ENCODE measurements at places on chromosomes 1 and 21.
A peak's percentile ranks its signal among the peaks of the same experiment; 100 is the strongest.

DNA sequence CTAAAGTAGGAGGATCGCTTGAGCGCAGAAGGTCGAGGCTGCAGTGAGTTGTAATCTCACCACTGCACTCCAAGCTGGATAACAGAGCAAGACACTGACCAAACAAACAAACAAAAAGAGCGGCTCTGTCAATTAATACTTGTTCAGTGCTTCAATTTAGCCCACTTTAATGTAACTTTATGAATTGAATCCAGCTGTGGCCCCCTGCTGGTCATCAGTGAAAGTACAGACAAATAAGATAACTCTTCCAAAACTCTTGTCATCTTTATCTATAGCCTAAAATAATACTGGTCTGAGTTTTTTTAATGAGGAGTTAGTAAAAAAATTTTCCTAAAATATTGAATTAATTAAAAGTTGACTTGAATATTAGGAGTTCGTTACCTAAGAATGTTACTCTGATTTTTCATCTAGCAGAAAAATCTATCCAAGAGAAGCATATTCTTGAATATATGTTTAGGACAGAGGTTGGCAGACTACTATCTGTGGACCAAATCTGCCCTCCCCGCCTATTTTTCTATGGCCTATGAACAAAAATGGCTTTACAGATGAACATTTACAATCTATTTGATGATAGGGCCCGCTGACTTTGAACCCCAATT is 26.1 kb downstream of the ATP5PF start:
- DNase-seq, result peak; percentile 60

DNA sequence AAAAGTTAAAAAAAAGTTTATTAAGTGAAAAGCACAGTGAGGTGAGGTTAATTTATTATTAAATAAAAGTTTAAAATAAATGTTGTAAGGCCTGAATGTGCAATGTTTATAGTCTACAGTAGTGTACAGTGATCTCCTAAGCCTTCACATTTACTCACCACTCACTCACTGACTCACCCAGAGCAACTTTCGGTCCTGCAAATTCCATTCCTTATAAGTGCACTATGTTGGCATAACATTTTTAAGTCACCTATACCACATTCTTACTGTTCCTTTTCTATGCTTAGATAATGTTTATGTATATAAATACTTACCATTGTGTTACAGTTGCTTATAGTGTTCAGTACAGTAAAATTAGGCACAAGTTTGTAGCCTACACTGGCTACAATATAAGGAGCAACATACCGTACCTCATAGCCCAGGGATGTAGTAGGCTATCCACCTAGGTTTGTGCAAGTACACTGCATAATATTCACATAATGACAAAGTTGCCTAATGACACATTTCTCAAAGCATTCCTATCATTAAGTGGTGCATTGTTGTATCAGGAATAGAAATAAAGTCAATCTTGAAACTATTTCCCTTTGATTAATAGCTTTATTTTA is 426.5 kb upstream of the BRINP3 start:
- peak; percentile 77 for DNase-seq

DNA sequence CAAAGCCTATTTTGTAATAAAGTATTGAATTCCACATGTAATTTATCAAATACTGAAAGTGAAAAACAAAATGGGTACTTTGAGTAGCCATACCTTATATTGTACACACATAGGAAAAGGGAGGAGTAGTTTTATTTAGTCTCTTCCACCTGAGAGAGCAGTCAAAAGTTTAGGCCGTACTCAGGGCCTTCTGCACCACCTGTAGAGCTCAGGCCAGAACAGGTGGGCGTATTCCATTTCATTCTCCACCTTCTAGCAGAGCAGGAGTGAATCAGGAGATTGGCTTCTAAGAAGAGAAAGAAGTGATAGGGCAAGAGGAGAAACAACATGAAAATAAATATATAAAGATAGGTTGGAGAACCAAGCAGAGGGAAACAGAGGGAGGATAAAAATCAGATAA is 44.0 kb downstream of the TRAF5 start:
- peak; percentile 8 for DNase-seq

DNA sequence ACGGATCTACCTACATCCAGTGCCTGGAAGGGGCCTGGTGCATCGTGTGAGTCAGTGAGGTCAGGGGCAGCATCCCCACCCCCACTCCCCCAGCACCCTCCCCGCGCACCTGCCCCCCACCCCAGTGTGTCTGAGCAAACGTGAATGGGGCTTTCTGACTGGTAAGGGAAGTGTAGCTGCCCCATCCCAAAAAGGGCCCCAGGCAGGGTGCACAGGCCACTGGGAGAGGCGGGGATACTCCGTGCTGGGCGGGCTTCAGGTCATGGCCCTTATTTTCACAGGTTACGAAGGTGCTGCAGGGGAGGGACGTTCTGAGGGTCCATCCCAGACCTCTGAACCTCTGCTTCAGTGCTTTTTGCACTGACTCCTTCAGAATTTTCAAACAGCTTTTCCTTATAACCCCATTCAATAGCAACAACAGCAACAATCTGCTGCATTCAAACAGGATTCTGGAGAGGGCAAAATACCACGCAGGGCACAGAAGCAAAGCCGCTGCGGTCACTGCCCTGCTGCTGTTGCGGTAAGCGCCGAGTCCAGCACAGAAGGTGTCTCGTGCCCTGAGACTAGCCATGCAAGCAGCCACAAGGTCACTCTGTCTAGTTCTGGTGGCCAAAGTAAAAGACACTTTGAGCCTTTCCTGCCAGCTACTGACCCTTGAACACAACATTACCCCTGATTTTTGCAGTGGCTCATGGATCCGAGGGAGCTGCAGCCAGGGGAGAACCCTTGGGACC is 10.3 kb downstream of the TTC34 start:
- DNase-seq, result no peak

DNA sequence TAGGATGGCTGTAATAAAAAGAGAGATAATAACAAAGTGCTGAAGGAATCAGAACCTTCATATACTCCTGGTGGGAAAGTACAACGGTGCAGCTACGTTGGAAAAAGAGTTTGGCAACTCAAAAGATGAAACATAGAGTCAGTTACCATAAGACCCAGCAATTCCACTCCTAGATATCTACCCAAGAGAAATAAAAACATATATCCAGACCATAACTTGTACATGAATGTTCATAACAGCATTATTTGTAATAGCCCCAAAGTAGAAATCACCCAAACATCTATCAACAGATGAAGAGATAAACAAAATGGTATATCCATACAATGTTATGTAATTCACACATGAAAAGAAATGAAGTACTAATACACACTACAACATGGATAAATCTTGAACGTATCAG is 30.5 kb upstream of the DNAH14 start:
- DNase-seq, result no peak

DNA sequence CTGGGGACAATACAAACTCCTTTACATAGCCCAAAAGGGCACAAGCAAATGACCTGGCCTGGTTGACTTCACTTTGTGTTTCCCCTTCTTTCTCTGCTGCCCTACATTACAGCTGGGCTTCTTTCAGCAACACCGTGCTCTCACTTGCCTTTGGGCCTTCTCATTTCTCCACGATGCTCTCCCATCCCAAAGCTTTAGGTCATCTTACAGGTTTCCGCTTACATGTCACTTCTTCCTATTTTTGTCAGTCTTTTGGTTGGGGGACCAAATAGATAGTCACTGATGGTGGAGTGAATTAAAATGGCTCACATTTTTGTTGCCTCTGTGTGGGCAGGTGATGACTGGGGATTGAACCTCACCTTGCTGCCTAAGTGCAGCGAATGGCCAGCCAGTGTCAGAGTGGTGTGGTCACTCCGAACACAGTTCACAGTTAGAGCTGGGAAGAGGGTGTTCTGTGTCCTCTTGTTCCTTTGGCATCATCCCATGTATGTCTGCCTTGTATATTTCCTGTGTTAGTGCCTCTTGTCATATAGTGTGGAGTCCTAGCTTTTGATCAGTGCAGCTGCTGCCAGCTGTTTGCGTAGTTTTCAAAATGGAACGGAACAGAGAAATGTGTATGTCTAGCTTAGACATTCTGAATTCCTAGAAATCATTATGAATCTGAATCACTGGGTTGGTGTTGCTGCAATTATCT is 134.8 kb downstream of the NOS1AP start:
- DNase-seq, result no peak

DNA sequence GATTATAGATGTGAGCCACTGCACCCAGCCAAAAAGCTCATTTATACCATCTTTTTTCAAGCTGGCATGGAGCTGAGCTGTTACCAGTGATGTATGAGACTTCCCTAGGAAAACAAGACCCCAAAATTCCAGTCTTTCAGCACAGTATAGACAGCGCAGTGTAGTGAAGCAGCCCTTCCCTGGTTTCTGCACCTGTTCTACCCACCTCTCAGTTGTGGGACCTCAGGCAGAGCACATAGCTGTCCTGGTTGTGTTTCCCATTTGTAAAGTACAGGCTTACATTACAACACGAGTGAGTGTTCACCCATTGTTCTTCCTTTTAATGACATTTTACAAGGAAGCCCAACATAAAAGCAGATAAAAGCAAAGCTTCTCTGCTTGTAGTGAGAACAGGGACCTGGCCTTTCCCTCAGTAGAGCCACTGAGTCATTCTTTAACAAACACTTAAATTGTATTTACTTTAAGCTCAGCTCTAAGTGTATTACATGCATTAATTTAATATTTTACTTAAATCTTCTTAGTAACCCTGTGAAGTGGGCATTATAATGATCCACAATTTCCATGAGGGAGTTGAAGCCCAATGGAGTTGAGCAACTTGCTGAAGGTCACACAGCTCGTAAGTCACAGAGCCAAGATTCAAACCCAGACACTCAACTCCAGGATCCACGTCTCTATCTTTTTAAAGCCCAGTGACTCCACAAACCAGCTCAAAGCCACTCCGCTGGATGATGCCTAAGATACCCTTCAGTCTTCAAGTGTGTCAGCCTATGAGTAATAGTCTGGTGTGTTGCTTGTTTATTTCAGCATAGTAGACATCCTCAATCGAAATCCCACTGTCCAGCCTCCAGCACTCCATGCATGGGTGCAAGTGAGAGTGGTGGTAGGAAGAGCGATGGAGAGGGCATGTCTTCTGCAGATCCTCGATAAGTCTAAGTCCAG is 40.5 kb upstream of the CAPZB start:
- DNase-seq, result peak; percentile 8

GRCh38 chr1:21818656-21819055 is 6.6 kb downstream of the LDLRAD2 start:
- peak; percentile 48 for DNase-seq

- peak; percentile 88 for DNase-seq
Measured at GRCh38 chr21:35159881-35160280, 110.8 kb upstream of the RUNX1 start.

DNA sequence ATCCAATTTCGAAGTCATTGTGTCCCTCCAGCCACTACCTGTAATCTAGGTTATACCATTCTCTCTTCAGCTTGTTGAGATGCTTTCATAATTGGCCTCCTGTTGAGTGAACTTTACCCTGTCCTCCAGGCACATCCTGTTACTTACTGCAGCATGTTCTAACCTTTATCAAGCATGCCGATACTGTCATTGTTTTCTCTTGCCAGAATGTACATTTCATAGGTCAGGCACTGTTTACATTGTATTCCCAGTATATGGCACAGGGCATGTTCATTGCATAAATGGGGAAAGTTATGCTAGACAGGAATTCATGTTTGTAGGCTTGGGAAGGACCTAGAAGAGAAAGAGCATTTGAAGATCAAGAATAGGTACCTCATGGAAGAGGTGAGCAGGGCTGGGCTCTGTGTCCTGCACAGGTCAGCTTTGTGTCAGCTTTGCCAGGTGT is 10.2 kb downstream of the CXADR start:
- peak; percentile 26 for DNase-seq

Data from epithelial cell of esophagus (primary cell).